ENCODE measurements at places on chromosomes 4 and X.

DNA sequence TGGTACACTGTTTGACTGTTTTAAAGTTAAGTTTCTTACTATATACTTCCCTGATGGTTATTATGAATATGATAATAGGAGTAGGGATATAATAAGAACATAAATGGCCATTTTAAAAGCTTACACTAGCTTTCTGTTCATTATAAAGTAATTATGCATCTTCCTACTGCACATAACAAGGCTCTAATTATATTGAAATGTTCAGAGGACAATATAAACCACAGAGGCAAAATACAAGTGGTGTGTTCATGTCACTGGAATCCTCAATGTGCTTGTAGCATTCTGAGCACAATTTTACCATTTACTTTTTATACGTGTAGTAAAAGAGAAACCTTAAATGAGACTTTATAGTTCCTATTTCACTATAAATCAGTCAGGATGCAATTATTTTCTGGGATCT lies 268.3 kb downstream of the TMA16 start:
- no peak for DNase-seq

DNA sequence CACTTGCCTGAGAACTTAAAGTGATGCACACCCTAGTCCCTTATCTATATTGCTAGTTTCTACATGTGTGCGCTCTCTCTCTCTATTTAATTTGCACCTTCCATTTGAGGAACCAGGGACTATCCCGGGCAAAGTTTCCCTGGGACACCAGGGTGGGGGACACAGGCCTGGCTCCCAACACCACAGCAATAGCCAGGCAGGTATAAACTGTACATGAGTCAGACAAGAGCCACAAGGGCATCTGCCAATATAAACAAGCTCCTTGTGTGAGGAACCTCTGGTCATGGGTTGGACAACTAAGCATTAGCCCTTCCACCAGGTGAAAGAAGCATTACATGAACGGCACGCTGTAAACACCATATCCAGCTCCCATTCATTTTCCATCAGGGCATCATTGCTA lies 455.5 kb downstream of the STIM2 start:
- no peak for DNase-seq

DNA sequence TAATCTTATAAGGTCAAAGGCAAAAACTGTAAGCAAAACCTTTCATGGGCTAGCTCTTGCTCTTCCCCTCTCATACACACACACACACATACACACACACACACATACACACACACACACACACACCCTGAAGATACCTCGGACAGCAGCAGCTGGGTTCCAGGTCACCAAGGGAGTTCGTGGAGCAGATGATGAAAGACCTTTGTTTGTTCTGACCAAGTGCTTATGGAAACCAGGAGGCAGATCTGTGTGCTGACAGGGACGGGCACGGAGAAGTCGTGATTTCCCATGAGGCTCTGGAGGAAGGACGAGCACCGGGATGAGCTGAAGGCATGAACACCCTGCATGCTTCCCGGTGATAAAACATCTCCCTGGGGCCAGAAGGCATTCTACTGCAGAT lies 35.4 kb upstream of the CRMP1 start:
- no peak for DNase-seq

DNA sequence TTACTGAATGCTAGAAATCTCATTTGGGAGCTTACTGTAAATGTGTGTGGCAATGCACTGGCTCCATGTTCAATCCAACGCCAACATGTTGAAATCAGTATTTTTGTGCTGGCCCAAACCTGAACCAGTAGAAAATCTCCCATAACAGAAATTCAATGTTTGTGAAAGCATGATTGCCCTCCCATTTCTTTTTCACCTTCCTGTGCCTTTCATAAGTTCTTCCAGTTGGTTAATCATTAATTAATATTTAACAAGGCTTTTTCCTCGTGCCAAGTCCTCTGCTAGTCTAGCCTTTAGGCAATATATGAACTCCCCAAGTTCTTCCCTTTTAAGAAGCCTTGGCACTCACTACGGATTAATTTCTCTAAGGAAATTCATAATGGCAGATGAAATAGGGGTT lies 1.3 kb upstream of the PLS3 start:
- DNase-seq, result no peak

DNA sequence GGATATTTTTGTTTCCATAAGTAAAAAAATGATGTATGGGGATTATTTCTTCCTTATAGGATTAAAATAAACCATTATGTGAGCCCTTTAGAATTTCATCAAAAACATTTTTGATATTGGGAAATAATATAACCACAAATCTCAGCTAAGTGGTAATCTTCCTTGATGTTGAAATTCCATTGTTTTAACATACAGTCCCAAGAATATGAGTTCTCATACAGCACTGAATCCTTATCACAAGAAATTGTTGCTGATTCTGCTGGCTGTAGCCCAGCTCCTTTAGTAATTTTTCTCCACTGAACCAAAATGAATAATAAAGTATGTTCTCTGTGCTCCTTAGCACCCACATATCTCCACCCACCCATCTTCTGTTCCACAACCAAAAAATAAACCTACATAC lies 41.9 kb upstream of the FAM47B start:
- no peak for DNase-seq

DNA sequence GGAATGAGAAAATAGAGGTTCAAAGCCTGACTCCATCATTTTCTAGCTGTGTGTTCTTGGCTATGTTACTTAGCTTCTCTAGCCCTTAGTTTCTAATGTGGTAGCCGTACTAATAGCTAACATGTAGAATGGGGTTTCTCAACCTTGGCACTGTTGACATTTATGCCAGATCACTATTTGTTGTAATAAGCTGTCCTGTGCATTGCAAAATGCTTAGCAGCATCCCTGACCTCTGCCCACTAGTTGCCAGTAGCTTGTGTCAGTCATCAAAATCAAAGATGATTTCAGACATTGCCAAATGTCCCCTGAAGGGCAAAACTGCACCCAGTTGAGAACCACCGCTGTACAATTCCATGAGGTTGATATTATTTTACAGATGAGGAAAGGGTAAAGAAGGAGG lies 18.3 kb upstream of the ADAMTS3 start:
- no peak for DNase-seq

- no peak for DNase-seq
Measured at GRCh38 chr4:120765260-120765680, 157.3 kb downstream of the PRDM5 start.

DNA sequence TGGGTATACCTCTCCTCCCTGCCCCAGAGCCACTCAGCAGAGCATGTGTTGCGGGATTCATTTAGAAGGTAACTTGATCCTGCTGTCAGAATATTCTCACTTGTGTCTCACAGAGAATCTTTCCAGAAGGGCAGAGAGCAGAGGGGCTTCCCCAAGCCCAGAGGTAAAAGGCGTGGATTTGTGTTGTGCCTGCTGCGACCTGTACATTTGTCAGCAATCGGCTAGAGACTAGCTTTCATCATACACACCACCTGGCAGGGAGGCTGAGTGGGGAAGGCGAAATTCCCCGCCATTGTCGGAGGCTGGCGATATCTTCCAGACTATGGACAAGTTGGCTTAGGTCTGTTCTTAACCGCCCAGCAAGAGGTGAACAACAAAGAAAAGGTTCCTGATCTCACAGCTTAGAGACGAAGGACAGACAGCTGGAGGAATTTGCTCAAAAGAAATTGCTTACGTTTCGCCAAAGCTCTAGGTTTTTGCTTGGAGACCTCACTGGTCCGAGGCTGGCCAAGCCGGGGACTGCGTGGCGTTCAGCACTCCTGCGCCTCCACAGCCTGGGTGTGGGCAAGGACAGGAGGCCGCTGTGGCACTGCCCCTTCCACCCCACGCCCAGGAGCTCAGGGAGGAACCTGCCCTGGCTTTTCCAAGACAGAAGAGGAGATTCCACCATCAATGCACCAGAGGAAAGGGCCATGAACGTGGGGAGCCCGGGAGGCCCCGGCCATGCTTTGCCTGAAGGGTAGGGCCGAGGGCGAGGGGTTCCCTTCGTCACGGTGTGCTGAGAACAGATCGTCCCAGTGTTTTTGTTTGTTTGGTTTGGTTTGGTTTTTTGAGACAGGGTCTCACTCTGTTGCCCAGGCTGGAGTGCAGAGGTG lies 69.4 kb downstream of the DCTD start:
- no peak for DNase-seq

GRCh38 chr4:70630162-70630561 lies 1.6 kb downstream of the ENAM start:
- no peak for DNase-seq

- DNase-seq, result no peak
Measured at GRCh38 chr4:65393078-65393477, 277.2 kb downstream of the EPHA5 start.

DNA sequence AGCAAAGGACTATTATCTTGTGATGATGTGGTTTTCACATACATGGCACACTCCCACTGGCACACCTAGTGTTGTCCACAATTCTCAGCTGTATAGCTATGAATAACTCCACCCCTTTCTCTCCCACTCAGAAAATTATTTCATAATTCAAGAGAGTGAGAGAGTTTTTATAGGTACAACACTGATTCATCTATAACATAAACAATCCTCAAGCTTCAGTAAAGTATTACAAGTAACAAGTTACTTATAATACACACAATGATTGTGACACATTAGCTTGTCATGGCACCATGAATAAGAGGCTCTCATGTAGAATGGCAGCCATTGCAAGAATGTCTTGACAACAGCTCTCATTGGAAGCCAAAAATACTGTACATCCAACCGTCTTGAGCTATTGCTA lies 43.9 kb downstream of the RAB40A start:
- DNase-seq, result no peak

GRCh38 chr4:90127706-90128345 lies 632 bp downstream of the CCSER1 start:
- DNase-seq, result no peak

DNA sequence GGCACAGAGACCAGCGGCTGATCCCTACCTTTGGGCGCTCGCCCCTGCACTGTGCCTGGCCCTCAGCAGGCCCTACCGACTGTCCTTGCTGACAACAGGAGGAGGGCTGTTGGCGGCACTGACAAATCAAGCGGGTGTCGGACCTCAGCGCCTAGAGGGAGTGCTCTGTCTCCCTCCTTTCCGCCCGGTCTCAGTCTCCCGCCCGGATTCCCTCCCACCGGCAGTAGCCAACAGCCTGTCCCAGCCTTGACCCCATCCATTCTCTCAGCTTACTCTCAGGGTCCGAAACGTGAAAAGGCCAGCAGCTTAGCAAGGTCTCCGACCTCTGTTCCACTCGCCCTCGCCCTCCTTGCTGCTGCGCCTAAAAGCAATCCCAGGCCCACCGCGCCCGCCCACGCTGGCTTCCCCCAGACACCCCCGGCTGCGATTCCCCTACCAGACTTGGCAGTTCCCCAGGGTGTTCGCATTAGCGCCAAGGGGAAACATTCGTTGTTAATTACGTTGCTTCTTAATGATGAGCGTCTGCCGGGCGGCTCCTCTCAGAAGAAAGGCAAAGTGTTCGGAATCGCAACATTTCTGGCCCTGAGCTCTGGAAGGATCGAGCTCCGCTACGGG lies 96.2 kb downstream of the SOWAHB start:
- DNase-seq, result no peak

GRCh38 chrX:9906919-9907318 lies 60.2 kb upstream of the CLDN34 start:
- DNase-seq, result no peak

GRCh38 chr4:169208090-169208455 lies 62.7 kb downstream of the SH3RF1 start:
- DNase-seq, result no peak

DNA sequence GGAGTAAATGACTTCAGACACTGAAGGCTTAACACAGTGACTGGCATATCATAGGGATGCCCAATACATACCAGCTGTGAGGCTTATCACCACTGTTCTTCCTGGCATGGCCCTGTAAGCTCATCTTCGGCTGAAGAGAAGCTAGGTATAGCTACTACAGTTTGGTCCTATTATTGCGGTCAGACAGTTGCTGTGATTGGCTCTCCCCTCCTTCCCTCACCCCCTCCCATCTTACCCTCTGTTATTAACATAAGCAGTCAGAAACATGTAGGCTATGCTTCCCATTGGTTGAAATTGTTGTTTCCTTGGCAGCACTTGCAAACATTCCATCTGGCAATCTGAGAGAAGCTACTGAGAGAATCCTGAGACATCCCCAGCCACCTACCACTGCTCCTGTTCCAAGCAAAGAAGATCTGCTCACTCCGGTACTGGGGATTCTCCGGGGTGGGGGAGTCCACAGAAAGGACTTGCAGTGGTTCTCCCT lies at the start of gene AKAP14:
Gene AKAP14, plus strand, starts transcription at position 51 of the 484 bp plus-strand sequence. CDS start 7,331 bp downstream, outside the sequence.
- DNase-seq, result no peak

- no peak for DNase-seq
Measured at GRCh38 chr4:84530454-84530853, 31.4 kb upstream of the NKX6-1 start.

GRCh38 chr4:62953752-62954151 lies 1455.5 kb downstream of the TECRL start:
- DNase-seq, result no peak

DNA sequence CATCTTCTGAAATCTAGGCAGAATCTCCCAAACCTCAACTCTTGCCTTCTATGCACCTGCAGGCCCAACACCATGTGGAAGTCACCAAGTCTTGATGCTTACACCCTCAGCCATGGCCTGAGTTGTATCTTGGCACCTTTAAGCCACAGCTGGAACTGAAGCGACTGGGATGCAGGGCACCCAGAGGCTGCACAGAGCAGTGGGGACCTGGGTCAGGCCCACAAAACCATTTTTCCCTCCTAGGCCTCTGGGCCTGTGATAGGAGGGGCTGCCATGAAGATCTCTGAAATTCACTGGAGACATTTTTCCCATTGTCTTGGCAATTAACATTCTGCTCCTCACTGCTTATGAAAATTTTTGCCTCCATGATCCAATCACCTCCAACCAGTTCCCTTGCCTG lies 1388.5 kb downstream of the ADGRL3 start:
- no peak for DNase-seq

GRCh38 chr4:145195167-145195952 lies 15.0 kb upstream of the OTUD4 start:
- no peak for DNase-seq

- DNase-seq, result no peak
Measured at GRCh38 chr4:1172971-1173757, 781 bp upstream of the SPON2 start.

DNA sequence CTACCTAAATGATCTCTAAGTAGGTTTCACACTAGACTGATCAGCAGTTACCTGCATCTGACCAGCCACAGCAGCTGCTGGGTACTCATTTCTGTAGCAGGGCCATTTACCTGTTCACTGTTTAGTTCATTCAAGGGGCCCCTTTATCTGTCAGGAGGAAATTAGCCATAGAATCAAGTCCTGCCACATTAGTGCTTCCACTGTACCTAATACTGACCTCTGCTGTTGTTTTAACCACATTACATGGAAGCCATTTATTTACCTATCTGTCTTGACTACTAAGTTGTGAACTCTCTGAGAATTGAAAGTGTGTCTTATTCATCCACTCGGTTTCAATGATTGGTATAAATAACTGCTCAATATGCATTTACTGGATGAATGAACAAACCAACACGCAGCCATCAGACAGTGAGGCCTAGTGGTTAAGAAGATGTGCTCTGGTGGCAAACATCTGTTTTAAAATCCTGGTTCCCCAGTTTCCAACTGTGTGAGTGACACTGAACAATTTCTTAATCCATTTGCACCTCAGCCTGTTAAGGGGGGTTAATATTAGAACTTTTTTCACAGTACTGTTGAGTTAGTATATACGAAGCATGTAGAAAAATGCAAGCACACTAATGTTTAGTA lies 30.0 kb upstream of the ANXA5 start:
- DNase-seq, result peak; percentile 67

GRCh38 chr4:3410401-3411135 lies 31.2 kb upstream of the HGFAC start:
- no peak for DNase-seq

- DNase-seq, result no peak
Measured at GRCh38 chr4:93710847-93711430, 117.6 kb upstream of the ATOH1 start.

- no peak for DNase-seq
Measured at GRCh38 chr4:133450813-133451212, 301.7 kb downstream of the PCDH10 start.

GRCh38 chr4:38082021-38082420 lies 121.8 kb downstream of the PTTG2 start:
- no peak for DNase-seq
